ENCODE measurements at places on chromosomes 4 and X.
A peak's percentile ranks its signal among the peaks of the same experiment; 100 is the strongest.

DNA sequence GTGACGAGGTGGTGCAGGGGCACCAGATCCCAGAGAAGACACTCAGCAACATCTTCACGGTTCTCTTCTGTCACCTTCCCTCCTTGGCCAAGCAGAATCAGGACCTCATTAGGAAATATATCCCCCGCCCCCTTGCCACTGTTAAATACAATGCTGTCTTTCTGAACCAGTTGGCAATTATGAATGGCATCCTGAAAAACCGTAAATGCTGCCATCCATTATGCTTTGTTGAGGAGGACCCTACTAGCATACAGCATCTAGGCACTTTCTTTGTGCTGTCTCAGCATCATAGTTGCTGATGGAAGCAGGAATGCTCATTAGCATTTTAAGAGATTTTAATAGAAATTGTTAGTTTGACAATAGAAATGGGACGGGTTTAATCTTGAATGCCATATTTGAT, 138.5 kb downstream of the DCLK2 start:
- DNase-seq: no peak
- no peaks in the 10 kb centered on the region for H3K27me3 ChIP-seq
- H3K36me3 ChIP-seq: peaks cover 15% of the 10 kb centered on the region
- no peak overlapping the region for H3K4me3 ChIP-seq
- peaks cover 49% of the 10 kb centered on the region for H3K4me1 ChIP-seq

DNA sequence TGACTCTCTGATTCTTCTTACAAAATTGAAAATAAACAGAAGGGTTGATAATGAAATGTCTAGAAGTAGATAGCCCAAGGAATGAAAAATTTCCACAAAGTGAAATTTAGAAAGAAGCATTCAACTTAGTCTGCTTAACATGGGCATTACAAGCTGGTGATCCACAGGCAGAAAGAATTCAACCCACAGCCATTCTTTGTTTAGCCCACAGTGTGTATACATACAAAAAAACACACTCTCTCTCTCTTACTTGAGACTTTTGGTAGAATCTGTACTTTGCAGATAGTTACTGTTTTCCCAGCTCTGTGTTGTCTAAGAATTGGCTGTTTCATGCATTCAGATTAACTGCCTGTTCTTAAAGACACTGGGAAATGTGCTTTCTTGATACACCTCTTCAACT, 159.8 kb downstream of the SLC4A4 start:
- H3K4me1 ChIP-seq: peaks cover 24% of the 10 kb centered on the region
- no peak for DNase-seq
- H3K27me3 ChIP-seq: no peaks in the 10 kb centered on the region
- no peak overlapping the region for H3K4me3 ChIP-seq

DNA sequence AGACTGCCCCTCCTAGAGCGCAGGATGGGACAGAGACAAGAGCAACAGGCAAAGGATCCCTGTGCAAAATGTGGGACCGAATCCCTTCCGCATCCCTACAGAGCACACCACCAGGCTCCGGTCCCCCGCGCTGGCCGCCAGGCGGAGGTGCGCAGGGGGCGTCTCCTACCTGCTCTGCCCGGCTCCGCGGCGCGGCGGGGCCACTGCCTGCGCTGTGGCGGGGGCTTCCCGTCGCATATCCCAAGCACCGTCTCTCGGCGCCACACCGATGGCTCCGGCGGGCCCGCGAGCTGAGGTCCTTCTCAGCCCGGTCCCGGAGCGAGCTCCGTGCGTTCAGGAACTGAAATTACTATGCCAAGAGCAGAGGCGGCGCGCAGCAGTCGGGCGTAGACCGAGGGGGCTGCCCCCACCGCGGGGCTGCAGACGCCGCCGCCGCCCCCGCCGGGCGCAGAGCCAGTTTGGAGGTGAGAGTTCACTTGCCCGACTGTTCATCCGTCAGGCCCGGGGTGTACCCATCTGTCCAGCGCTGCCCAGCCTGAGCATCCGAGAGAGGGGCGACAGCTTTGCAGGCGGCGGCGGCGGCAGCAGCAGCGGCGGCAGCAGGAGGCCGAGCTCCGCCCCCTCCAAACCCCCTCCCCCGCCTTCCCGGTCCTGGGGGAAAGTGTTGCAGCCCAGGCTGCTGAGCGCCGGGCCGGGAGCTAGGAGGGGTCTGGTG, at the start of gene GPRIN3:
GPRIN3 (minus strand) TSS at position 355 of the 715 bp plus-strand sequence. CDS start 57,690 bp downstream, outside the sequence.
- DNase-seq: peak; percentile 62
- H3K4me1 ChIP-seq: peaks cover 20% of the 10 kb centered on the region
- no peaks in the 10 kb centered on the region for H3K36me3 ChIP-seq
- peaks cover 16% of the 10 kb centered on the region for H3K27me3 ChIP-seq
- peak within 1 kb of the TSS; percentile 82 for H3K4me3 ChIP-seq
- H3K27ac ChIP-seq: no peak within 1 kb of the TSS

DNA sequence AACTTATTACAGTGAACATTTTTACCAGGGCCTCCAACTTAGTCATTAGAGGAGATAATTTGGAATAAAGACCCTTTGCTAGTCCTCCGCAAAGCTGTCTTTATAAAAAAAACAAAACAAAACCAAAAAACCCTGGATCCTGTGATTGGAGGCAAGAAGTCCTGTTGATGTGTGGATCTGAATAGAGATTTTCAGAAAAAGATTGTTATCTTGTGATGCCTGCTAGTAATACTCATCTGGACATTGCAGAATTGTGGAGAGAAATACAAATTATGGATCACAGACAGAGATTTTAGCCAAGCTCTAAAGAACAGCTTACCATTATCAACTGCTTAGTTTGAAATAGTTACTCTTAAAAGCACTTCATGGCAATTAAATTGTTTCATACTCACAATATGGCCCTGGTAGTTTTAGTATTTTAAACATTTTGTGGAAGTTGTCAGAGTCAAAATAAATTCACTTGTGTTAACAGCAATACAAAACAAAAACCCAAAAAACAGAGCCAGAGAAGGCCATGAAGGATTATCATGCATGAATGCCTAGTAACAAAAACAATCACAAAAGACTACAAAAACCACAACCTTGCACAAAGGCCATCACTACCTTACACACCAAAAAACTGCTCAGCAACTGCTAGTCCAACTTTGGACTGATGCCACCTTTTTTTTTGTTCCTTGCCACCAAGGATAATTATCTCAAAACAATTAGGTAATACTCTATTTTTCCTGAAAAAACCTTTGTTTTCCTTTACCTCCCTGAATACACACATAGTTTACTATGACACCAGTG, 514.5 kb upstream of the SLIT2 start:
- H3K4me3 ChIP-seq: no peak overlapping the region
- H3K4me1 ChIP-seq: peaks cover 47% of the 10 kb centered on the region
- no peaks in the 10 kb centered on the region for H3K27me3 ChIP-seq
- H3K36me3 ChIP-seq: peaks cover 4% of the 10 kb centered on the region
- peak overlapping the region; percentile 19 for H3K27ac ChIP-seq

- no peak overlapping the region for H3K27ac ChIP-seq
- H3K4me3 ChIP-seq: no peak overlapping the region
- no peak for DNase-seq
- H3K27me3 ChIP-seq: no peaks in the 10 kb centered on the region
These were observed 3.6 kb upstream of the MAGED1 start for GRCh38 chrX:51889851-51890250.

DNA sequence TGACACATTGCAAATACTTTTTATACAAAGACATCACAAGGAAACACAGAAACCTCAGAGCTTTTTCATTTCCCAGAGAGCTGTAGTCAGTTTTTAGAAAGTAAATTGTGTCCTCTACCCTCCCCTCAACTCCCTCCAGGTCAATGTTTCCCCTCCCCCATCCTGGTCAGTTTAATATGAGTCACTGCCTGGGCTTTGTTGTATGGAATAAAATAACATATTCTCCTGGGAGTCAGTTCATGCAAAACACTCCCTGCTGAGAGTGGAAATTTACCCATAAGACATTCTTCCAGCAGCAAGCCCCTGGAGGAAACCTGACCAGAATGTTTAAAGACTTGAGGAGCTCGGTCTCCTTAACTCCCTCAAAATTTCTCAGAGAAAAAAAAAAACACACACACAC, 270.1 kb upstream of the LDB2 start:
- DNase-seq: no peak
- no peaks in the 10 kb centered on the region for H3K36me3 ChIP-seq
- no peaks in the 10 kb centered on the region for H3K27me3 ChIP-seq
- H3K27ac ChIP-seq: peak overlapping the region; percentile 64
- peaks cover 17% of the 10 kb centered on the region for H3K4me1 ChIP-seq

GRCh38 chr4:152633118-152633517, 46.7 kb downstream of the TMEM154 start:
- peak overlapping the region; percentile 55 for H3K27ac ChIP-seq
- H3K4me3 ChIP-seq: no peak overlapping the region
- H3K36me3 ChIP-seq: no peaks in the 10 kb centered on the region
- DNase-seq: no peak
- H3K27me3 ChIP-seq: no peaks in the 10 kb centered on the region

- H3K4me1 ChIP-seq: no peaks in the 10 kb centered on the region
- no peak overlapping the region for H3K27ac ChIP-seq
These were observed 261.8 kb downstream of the KLHL13 start for GRCh38 chrX:117854806-117855205.

DNA sequence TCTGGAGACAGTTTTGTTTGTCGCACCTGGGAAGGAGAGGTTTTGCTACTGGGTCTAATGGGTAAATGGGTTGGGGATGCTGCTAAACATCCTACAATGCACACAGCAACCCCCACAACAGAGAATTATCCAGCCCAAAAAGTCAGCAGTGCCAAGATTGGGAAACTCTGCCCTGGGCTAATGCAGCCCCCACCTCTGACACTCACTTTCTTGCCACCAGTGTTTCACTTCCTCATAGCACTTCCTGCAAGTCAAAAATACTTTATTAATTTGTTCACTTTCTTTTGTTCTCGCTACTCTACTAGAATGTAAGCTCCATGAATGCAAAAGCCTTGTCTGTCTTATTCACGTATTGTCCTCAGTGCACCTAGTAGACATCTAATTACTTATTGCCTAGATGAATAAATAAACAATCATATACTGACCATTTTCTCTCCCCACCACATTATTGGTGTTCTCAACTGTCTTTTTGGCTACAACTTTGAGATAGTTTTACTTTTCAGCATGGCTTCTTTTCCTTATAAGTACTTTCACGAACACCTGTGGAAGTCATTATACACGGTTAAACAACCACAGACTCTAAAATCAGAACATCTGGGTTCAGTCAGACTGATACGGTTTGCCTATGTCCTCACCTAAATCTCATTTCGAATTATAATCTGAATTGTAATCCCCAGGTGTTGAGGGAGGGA, 82.0 kb upstream of the PITX2 start:
- H3K36me3 ChIP-seq: peaks cover 3% of the 10 kb centered on the region
- H3K4me1 ChIP-seq: peaks cover 2% of the 10 kb centered on the region
- no peak overlapping the region for H3K27ac ChIP-seq

- no peaks in the 10 kb centered on the region for H3K4me1 ChIP-seq
- no peak overlapping the region for H3K4me3 ChIP-seq
- H3K36me3 ChIP-seq: no peaks in the 10 kb centered on the region
- no peaks in the 10 kb centered on the region for H3K27me3 ChIP-seq
- H3K27ac ChIP-seq: no peak overlapping the region
- no peak for DNase-seq
These were observed 408.1 kb downstream of the DCAF12L2 start for GRCh38 chrX:125757794-125758564.

DNA sequence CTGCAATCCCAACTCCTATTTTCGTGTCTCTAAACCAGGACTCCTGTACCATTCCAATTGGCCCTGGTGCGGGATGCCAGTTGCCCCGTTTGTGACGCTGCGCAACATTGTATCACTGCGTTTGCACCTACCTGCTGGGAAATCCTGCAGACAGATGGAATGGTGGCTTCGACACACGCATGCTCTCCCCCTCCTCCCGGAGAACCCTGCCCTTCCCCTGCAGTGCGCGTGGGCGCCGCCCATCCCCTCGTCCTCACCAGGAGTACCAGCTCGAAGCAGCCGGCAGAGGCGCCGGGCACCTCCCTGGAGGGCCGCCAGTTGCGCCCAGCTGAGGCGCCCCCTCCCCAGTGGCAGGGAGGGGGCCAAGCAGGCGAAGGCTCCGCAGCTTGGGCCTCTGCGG, 1.4 kb downstream of the DGKK start:
- H3K27ac ChIP-seq: no peak overlapping the region
- H3K4me3 ChIP-seq: no peak overlapping the region
- no peaks in the 10 kb centered on the region for H3K36me3 ChIP-seq
- H3K27me3 ChIP-seq: peaks cover 96% of the 10 kb centered on the region
- H3K4me1 ChIP-seq: peaks cover 9% of the 10 kb centered on the region

Measured in mesothelial cell of epicardium (in vitro differentiated cells).